Retinal pigment epithelial cell (primary cell): ENCODE measurements at places on chromosomes 2 and 18.

DNA sequence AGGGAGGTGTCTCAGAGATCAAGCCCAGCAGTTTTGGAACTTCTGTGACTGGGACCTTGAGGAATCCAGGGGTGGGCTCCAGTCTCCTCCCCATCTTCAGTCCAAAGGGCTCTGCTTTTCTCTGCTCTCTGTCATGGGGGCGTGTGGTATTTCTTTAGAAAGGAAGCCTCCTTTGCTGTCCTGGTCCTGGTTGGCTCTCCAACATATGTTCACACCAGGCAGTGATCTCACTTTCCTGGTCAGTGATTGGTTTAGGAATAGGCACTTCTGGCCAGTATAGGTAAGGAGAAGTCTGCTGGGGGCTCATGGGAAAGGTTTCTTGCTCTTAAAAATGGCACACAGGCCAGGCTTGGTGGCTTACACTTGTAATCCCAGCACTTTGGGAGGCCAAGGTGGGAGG is 115.5 kb upstream of the HAAO start:
- DNase-seq, result no peak

DNA sequence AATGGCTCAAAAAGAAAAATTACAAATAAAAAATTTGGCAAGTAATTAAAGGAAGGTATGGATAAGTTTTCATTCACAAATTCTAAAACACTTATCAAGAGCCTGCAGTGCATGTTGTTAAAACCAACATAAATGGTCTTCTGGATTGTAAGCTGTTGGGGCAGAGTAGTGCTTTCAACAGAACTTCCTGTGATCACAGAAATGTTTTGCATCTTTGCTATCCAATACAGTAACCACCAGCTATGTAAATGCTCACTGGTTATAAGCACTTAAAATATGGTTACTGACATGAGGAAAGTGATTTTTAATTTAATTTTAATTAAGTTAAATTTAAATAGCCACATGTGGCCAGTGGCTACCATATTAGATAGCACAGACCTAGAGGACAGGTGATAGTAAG is 133.1 kb downstream of the NBAS start:
- DNase-seq, result no peak

DNA sequence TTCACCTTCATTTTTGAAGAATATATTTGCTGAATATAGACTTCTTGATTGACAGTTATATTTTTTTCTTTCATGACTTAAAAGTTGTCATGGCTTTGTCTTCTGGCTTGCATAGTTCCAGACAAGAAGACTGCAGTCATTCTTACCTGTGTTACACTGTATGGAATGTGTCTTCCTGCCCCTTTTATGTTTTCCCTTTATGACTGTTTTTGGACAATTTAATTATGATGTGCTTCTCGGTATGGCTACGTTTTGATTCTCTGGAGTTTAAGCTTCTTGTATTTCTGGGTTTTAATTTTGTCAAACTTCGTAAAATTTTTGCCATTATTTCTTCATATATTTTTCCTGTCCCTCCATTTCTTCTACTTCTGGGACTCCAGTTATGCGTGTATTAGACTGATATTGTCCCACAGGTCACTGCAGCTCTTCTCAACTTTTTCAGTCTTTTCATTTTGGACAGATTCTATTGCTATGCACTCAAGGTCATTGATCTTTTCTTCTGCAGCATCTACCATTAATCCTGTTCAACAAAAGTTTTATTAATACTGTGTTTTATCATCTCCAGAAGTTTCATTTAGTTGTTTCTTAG is 17.1 kb downstream of the MTERF4 start:
- DNase-seq, result no peak

DNA sequence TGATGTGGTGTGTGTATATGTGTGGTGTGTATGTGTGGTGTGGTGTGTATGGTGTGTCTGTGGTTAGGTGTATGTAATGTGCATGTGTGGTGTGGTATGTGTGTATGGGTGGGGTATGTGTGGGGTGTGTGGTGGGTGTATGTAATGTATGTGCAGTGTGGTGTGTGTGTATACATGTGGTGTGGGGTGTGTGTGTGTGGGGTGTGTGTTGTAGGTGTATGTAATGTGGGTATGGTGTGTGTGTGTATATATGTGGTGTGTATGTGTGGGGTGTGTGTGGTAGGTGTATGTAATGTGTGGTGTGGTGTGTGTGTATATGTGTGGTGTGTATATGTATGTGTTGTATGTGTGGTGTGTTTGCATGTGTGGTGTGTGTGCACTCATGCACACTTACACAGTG is 84.8 kb upstream of the ID2 start:
- DNase-seq, result no peak
